ENCODE measurements at places on chromosomes 2 and 18. TPM values are rescaled to one million over a fixed set of nuclear protein-coding genes. Genes with fewer than 3 reads are reported as not detected.
A peak's percentile ranks its signal among the peaks of the same experiment; 100 is the strongest.

DNA sequence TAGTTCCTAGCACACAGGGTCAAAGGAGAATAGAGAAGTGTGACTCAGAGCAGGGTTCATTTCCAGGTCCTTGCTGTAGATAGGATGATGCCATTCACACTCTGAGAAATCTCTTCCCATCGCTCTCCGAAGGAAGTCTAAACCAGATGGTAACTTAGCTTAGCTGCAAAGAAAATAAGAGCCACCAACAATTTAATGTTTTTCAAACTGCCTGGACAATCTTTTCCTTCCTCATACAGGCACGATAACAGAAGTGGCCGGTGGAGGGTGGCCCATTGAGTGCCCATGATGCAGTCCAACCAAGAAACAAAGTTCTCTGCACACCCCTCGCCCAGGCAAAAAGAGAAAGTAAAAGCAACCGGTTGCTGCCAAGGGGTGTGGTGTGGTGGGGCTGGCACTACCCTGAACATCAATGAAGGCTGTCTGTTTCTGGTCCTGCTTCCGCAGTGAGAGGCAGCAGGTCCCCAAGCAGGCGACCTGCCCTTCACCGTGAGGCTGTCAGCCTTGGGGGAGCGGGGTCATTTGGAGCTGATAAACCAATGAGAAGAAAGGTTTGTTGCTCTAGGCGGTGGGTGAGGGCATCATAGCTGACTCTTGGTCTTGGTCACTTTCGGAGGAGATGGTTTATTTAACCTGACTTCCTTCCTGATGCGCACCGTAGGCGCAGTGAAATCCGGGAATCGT, 105.6 kb upstream of the CD302 start:
- peak overlapping the region; percentile 97 for H3K27ac ChIP-seq
- H3K4me1 ChIP-seq, result peaks cover 24% of the 10 kb centered on the region
- ATAC-seq, result peak; percentile 61
- H3K27me3 ChIP-seq, result no peaks in the 10 kb centered on the region

DNA sequence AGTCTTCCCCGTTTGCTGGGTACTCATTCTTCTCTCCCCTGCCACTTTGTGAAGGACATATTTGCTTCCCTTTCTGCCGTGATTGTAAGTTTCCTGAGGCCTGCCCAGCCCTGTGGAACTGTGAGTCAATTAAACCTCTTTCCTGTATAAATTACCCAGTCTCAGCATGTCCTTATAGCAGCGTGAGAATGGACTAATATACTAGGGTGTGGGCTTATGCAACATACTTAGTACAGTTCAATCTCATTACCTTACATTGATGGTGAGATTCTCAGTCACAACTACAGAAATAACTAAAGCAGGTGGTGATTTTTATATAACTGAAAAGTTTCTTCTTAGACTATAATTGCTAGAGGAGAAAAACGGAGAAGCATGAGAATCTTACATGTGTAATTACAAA, 237.9 kb upstream of the MMADHC start:
- H3K27ac ChIP-seq, result no peak overlapping the region
- no peak overlapping the region for H3K4me3 ChIP-seq
- ATAC-seq, result no peak

RAD51AP2 gene
- not detected for total RNA-seq

DNA sequence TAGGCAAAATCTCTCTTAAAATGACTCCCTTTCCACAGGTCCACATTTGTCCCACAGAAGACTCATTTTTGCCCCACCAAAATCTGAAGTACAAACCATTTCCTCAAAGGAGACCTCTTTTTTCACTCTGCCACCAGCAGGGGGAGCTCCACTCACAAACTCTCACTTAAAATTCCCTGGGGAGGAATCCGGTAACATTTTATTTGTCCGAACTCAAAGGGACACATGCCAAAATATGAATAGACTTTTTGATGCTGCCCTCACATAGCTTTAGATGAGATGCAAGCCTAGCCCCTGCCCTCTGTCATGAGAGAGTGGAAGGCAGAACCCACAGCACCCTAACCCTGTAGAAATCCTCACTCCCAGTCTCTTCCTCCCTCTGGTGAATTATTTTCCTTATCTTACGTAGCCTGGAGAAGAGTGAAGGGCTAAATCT, 57.1 kb downstream of the RMDN2 start:
- ATAC-seq, result no peak
- H3K27me3 ChIP-seq, result peaks cover 4% of the 10 kb centered on the region
- no peak overlapping the region for H3K27ac ChIP-seq
- peaks cover 5% of the 10 kb centered on the region for H3K4me1 ChIP-seq

FAM98A gene
- 72.6 TPM for total RNA-seq

DNA sequence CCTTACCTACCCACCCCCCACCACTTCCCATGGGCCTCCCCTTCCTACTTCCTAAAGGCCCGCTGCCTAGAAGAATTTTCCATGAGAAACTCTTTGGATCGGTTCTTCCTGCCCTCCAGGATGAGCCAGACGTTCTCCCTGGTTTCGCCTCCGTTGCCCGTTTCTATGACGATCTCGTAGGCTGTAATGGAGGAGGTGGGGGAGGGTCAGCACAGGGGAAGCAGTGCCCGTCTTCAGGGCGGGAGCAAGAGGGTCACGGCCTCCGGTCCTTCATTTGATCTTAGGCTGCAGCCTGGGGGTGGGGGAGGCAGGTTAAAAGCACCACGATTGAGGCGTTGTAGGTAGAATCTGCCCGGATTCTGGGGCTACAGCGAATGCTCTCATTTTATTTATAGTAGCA, 172.0 kb downstream of the LOXHD1 start:
- no peak for ATAC-seq
- no peak overlapping the region for H3K27ac ChIP-seq
- no peaks in the 10 kb centered on the region for H3K27me3 ChIP-seq
- no peak overlapping the region for H3K4me3 ChIP-seq
- H3K36me3 ChIP-seq, result no peaks in the 10 kb centered on the region
- H3K4me1 ChIP-seq, result peaks cover 4% of the 10 kb centered on the region

DNA sequence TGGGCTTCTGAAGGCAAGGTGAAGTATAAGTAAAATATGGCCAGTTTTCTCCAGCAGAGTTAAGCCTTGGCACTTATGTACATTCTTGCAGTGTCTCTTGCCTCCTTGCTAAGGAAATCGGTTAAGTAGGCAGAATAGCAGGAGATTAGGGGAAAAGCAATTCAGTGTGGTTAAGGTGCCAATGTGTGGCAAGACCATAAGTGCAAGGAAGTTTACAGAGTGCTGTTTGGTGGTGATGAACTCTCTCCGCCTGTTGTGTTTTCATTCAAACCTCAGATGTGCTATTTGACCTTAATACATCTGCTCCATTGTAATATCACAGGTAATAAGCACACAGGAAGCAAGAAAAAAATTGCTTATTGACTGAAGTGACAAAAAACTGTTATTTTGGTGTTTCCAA, 156.1 kb downstream of the MGAT5 start:
- peak overlapping the region; percentile 61 for H3K27ac ChIP-seq
- peak overlapping the region; percentile 21 for H3K4me3 ChIP-seq
- H3K4me1 ChIP-seq, result peaks cover 46% of the 10 kb centered on the region
- no peak for ATAC-seq

SERPINB10 gene
- not detected for total RNA-seq

GRCh38 chr2:175884697-175885393, 117.2 kb downstream of the LNPK start:
- peaks cover 16% of the 10 kb centered on the region for H3K27me3 ChIP-seq
- ATAC-seq, result no peak
- H3K36me3 ChIP-seq, result no peaks in the 10 kb centered on the region
- H3K27ac ChIP-seq, result no peak overlapping the region
- H3K4me3 ChIP-seq, result no peak overlapping the region

DNA sequence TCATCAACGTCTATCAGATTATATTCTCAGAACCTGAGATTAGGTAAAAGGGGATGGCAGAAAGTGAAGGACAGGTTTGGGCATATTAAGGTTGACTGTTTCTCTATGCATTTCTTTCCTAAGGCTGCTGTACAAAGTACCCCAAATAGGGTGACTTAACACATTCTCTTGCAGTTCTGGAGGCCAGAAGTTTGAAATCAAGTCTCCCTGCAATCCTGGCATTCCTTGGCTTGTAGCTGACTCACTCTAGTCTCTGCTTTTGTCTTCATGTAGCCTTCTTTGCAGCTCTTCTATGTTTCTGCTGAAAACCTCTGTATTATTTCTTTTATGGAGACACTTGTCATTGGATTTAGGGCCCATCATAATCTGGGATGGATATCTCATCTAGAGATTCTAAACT, 364.3 kb downstream of the PLCL1 start:
- no peak overlapping the region for H3K27ac ChIP-seq
- H3K4me1 ChIP-seq, result no peaks in the 10 kb centered on the region
- no peak overlapping the region for H3K4me3 ChIP-seq

LYPD6B gene
- total RNA-seq, result not detected

DNA sequence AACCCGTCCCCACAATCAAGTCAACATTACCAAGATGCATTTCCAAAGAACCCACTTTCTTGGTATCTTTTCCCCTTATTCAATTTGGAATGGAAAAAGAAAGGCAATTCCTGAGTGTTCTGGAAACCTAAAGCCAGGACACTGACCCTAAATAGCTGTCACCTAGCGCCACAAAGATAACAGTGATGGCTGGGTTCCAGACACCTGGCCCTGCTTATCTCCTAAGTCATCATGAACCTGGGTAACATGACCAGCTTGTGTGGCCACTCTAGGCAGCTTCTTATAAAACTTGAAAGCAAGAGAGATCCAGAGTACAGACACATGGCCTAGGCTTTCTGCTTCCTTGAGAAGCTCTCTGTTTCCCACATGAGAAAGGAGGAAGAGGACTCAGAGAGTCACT, 95.4 kb downstream of the BOD1L2 start:
- H3K4me1 ChIP-seq, result no peaks in the 10 kb centered on the region
- no peaks in the 10 kb centered on the region for H3K36me3 ChIP-seq
- no peak overlapping the region for H3K4me3 ChIP-seq

CXCR2 gene
- total RNA-seq, result not detected

DNA sequence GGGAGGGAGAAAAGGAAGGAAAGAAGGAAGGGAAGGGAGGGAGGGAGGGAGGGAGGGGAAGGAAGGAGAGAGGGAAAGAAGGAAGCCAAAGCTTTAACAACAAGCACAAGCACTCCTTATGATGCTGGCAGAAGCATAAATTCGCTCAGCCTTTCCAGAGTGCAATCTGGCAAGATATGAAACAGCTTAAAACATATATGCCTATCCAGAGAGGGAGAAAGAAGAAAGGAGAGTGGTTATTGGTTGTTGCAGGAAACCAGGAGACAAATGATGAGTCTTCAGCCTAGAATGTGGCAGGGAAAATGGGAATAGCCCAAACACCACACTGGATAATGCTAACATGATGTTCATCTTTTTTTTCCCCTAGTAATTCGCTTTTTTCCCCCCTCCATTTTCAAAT, 64.0 kb downstream of the STPG4 start:
- no peaks in the 10 kb centered on the region for H3K27me3 ChIP-seq
- H3K27ac ChIP-seq, result no peak overlapping the region
- H3K4me3 ChIP-seq, result no peak overlapping the region
- no peaks in the 10 kb centered on the region for H3K36me3 ChIP-seq
- H3K4me1 ChIP-seq, result no peaks in the 10 kb centered on the region
- ATAC-seq, result no peak

SH3RF3 gene
- not detected for total RNA-seq

TPO gene
- not detected for total RNA-seq

DNA sequence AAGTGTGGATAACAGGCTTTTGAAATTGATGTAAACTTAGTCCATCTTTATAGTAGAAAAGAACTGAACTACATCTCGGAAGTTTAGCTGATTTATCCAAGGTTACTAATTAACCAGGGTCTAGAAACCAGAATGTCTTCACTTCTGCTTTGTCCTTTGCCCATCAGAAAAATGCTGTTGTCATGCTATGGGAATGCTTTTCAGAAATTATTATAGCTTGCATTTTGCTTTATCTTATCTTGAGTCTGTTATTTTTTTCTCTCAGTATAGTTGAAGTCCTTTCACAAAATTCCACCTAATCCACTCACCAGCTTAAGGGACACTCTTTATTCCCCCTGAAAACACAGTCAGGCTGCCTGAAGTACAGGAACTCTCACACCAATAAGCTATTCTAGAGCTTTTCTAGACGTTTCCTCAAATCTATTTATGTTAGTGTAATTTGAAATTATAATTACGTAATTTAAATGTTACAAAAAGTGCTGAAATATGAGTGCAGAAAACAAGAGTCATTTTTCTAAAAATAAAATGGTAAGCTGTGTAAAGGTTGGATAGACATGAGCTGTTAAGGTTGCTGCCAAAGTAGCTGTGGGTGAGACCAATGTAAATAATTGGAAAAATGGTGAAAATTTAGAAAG, 456.3 kb downstream of the TGIF1 start:
- H3K36me3 ChIP-seq, result no peaks in the 10 kb centered on the region
- H3K27me3 ChIP-seq, result peaks cover 9% of the 10 kb centered on the region
- no peak overlapping the region for H3K27ac ChIP-seq
- no peak overlapping the region for H3K4me3 ChIP-seq
- H3K4me1 ChIP-seq, result no peaks in the 10 kb centered on the region

- ATAC-seq, result no peak
- no peaks in the 10 kb centered on the region for H3K27me3 ChIP-seq
- H3K27ac ChIP-seq, result peak overlapping the region; percentile 93
- peaks cover 22% of the 10 kb centered on the region for H3K36me3 ChIP-seq
These were observed 482 bp upstream of the NHEJ1 start for GRCh38 chr2:219161097-219161496.

SH3YL1 gene
- total RNA-seq, result 40.0 TPM

PDE11A gene
- total RNA-seq, result not detected

DNA sequence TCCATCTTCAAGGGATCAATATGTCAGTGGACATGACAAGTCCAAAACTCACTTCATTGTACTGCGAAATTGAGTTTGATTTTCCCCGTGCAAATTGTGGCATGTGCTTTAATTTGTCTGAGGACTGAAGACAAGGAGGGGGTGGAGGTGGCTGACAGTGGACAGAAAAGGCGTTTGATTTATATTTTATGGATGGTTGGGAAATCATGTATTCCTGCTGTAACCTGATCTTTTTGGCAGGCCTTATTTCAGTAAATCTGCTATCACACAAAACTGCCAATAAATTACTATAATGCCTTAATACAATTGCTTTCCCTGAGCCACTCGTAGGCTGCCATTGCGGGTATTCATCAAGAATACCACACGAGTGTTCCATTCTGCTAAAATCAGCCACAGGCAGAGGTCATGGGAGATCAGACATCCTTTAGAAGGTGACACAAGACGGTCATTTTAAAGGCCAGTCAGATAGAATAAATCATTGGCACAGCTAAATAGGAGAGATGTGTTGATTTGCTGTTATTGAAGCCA, 720.5 kb downstream of the MBD2 start:
- H3K36me3 ChIP-seq, result no peaks in the 10 kb centered on the region
- no peak overlapping the region for H3K27ac ChIP-seq
- no peak overlapping the region for H3K4me3 ChIP-seq
- ATAC-seq, result no peak
- H3K27me3 ChIP-seq, result no peaks in the 10 kb centered on the region
- no peaks in the 10 kb centered on the region for H3K4me1 ChIP-seq

DNA sequence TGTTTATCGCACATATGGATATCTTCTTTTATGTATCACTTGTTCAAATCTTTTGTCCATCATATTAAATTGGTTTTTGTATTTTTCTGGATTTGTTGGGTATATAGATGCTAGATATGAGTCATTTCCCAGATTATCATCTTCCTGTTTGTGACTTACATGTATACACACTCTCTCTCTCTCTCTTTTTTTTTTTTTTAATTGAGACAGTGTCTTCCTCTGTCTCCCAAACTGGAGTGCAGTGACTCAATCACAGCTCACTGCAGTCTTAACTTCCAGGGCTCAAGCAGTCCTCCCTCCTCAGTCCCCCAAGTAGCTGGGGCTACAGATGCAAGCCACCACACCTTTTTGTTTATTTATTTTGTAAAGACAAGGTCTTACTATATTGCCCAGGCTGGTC, 43.8 kb downstream of the XIRP2 start:
- no peaks in the 10 kb centered on the region for H3K27me3 ChIP-seq
- H3K4me3 ChIP-seq, result no peak overlapping the region
- no peaks in the 10 kb centered on the region for H3K4me1 ChIP-seq
- no peak overlapping the region for H3K27ac ChIP-seq
- no peaks in the 10 kb centered on the region for H3K36me3 ChIP-seq
- no peak for ATAC-seq

NAT8 gene
- not detected for total RNA-seq

Measured in activated T-helper 17 cell treated with anti-CD3 and anti-CD28 coated beads, Interleukin-2, amount 50 U/mL, for 72 hours (primary cell).